ENCODE measurements at places on chromosomes 5 and 9. TPM values are rescaled to one million over a fixed set of nuclear protein-coding genes. Genes with fewer than 3 reads are reported as not detected.

FAM219A gene
- 1.1 TPM for polyA plus RNA-seq

DNA sequence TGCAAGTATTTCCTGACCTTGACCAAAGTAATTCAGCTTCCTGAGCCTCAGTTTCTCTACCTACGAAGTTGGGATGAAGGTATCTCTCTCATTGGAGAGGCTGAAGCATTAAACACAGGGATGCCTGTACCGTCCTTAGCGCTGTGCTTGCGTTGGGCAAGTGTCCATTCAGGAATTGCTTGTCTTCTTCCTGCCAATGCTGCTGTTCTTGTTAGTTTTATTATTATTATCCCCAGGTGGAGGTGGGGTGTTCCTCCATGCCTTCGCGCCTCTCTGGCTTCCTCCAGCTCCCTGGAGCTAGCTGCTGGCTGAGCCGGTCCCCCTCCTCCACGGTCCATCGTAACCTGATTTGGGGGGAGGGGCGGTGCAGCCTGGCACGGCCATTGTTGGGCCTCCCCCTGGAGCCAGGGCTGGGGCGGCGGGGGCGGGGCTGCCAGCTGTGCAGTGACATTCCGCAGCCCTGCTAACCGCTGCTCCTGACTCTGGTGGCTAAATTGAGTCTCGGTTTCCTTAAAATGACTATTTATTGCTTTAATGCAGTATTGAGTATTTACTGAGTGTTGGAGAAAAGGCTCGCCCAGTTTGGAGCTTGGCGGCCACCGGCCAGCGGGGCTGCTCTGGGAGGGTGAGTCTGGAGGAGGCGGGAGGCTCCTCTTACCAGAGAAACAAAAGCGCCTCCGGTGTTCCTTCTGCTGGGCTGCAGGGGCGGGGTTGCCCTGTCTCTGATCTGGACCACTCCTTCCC, 51.3 kb downstream of the LMX1B start:
- peak overlapping the region; percentile 43 for H3K4me3 ChIP-seq
- peaks cover 7% of the 10 kb centered on the region for H3K27me3 ChIP-seq
- peaks cover 2% of the 10 kb centered on the region for H3K4me1 ChIP-seq

GRCh38 chr5:130455175-130455574, 550.9 kb downstream of the CHSY3 start:
- no peak for DNase-seq
- H3K4me3 ChIP-seq = no peak overlapping the region
- H3K4me1 ChIP-seq = no peaks in the 10 kb centered on the region
- H3K27ac ChIP-seq = no peak overlapping the region

RANBP3L gene
- 0.06 TPM for polyA plus RNA-seq

ALDH1A1 gene
- polyA plus RNA-seq = not detected

DNA sequence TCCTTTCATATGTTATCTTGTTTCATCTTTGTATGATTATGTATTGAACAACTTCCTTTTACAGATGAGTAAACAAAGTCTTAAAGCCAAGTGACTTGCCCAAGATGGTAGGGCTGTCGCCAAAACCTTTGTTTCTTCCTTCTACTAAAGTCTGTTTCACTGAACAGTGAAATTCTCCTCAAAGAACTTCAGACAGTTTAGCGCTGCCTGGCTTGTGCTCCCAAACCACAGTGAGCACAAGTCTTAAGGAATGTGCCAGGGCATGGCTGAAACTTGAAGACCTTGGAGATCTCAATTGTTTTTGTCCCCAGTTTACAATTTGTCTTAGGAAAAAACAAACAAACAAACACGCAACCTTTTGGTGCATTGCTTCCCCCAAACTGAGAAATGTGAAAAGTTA, 273.5 kb downstream of the CRB2 start:
- no peaks in the 10 kb centered on the region for H3K27me3 ChIP-seq
- peaks cover 2% of the 10 kb centered on the region for H3K4me1 ChIP-seq
- H3K36me3 ChIP-seq = peaks cover 14% of the 10 kb centered on the region
- no peak overlapping the region for H3K27ac ChIP-seq

ARHGEF39 gene
- 0.13 TPM for polyA plus RNA-seq

- DNase-seq = no peak
- H3K27me3 ChIP-seq = no peaks in the 10 kb centered on the region
- no peaks in the 10 kb centered on the region for H3K36me3 ChIP-seq
- no peaks in the 10 kb centered on the region for H3K4me1 ChIP-seq
- no peak overlapping the region for H3K4me3 ChIP-seq
Measured at GRCh38 chr9:12798066-12798770, 23.4 kb downstream of the LURAP1L start.

GRCh38 chr5:28691526-28691925, 1653.1 kb upstream of the CDH9 start:
- no peak for DNase-seq
- no peaks in the 10 kb centered on the region for H3K36me3 ChIP-seq
- no peak overlapping the region for H3K4me3 ChIP-seq
- no peak overlapping the region for H3K27ac ChIP-seq

DNA sequence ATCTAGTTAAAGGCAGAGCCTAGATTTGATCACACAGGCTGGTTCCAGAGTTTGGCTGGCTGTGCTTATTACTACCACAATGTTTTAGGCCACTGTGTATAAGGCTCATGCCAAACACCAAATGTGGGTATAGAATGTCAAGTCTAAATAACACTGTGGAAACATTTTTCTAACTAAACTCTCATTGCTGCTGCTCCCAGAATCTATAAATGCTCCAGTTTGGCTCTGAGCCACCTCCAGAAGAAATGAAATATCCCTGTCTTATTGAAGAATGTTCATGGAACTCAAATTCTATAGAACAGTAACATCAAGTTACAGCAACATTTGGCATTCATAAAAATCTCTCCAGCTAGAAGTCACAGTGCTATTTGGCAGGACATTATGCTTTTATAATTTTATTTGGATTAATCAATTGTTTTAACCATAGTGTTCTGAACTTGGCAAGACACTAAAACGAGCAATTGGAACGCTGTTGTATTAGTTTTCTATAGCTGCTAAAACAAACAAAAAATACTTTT, 178.1 kb upstream of the COX7C start:
- no peak overlapping the region for H3K4me3 ChIP-seq
- H3K27ac ChIP-seq = no peak overlapping the region
- H3K27me3 ChIP-seq = no peaks in the 10 kb centered on the region
- H3K4me1 ChIP-seq = no peaks in the 10 kb centered on the region
- DNase-seq = no peak

GRCh38 chr9:27351438-27351837, 54.5 kb upstream of the EQTN start:
- DNase-seq = no peak
- H3K27ac ChIP-seq = no peak overlapping the region
- H3K36me3 ChIP-seq = peaks cover 1% of the 10 kb centered on the region
- no peak overlapping the region for H3K4me3 ChIP-seq
- H3K27me3 ChIP-seq = no peaks in the 10 kb centered on the region
- no peaks in the 10 kb centered on the region for H3K4me1 ChIP-seq

All from naive thymus-derived CD8-positive, alpha-beta T cell (primary cell).